ENCODE measurements at places on chromosomes 16 and 17.

DNA sequence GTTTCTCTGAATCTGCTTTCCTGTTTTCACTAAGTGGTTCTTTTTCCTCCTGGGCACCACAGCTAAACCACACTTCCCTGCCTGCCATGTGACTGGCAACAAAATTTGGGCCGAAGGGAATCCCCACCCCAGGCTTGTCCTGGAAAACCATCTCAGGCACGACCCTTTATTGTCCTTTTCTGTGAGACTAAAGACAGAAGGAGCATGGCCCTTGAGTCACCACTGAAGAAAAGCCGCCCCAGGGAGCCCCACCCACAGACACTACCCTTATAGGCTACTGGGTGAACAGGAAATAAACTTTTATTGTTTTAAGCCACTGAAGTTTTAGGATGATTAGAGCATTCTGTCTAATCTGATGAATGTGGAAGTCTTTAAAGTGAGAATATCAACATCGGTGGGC is 88.6 kb upstream of the BRD7 start:
- no peak for DNase-seq

- DNase-seq, result no peak
Observed at GRCh38 chr16:84552135-84552534, 47.7 kb upstream of the MEAK7 start.

GRCh38 chr16:23279721-23280153 is 22.4 kb upstream of the SCNN1B start:
- DNase-seq, result peak; percentile 84

- DNase-seq, result no peak
Observed at GRCh38 chr17:53844491-53845107, 21.9 kb downstream of the KIF2B start.

DNA sequence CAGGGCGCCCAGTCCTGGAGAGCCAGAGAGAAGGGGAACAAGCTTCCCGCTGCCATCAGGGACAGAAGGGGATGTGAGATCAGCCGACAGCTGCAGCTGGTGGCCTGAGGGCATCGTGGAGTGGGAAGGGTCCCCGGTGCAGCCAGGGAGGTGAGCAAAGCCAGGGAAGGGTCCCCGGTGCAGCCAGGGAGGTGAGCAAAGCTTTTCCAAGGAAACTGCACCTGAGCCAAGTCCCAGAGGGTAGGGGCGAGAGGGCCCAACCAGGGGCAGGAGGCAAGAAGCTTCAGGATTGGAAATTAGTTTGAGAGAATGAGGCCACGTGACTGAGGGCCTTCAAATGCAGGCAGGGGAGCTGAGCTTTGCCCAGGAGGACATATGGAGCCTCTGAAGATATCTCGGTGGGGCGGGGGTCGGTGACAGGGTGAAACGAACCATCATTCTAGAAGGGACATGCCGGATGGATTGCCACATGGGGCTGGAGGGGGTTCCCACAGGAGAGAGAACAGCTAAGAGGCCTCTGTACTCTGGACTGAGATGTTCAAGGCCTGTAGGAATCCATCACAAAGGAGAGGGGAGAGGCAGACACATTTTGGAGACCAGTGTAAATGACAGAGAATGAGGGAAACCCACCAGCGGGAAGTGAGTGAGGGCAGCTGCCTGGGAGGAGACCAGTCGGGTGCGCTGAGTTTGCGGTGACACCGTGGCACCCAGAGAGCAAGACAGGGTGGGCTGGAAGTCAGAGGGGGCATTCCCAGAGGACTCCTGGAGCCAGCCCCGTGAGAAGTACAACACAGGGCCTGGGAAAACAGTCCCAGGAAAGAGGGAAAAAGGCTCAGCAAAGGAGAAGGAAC is 31.4 kb upstream of the RPH3AL start:
- DNase-seq, result no peak

GRCh38 chr17:19333736-19334290 is 28.7 kb downstream of the B9D1 start:
- no peak for DNase-seq

DNA sequence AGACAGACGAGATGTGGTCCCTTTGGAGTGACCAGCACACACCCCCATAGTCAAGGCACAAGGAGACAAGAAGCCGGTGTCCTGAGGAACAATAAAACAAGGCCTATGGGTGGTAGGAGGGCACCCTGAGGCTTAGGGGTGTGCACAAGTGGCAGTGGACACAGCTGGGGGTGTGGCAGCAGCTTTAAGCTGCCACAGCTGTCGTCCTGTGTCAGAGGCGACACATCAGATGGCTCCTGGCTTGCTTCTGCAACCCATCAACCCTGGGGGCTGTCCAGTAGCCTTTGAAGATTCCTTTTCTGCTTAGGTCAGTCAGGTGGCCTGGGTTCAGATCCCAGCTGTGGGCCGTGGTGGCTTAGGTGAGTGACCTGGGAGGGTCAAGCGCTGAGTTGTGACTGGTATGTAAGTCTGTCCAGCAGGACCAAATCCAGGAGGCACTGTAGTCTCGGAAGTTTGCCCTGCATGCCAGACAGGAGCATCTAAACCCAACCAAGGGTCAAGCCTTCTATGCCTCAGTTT is 15.8 kb downstream of the DRC3 start:
- DNase-seq, result no peak

GRCh38 chr17:47720754-47721533 is 12.1 kb upstream of the TBX21 start:
- DNase-seq, result no peak

DNA sequence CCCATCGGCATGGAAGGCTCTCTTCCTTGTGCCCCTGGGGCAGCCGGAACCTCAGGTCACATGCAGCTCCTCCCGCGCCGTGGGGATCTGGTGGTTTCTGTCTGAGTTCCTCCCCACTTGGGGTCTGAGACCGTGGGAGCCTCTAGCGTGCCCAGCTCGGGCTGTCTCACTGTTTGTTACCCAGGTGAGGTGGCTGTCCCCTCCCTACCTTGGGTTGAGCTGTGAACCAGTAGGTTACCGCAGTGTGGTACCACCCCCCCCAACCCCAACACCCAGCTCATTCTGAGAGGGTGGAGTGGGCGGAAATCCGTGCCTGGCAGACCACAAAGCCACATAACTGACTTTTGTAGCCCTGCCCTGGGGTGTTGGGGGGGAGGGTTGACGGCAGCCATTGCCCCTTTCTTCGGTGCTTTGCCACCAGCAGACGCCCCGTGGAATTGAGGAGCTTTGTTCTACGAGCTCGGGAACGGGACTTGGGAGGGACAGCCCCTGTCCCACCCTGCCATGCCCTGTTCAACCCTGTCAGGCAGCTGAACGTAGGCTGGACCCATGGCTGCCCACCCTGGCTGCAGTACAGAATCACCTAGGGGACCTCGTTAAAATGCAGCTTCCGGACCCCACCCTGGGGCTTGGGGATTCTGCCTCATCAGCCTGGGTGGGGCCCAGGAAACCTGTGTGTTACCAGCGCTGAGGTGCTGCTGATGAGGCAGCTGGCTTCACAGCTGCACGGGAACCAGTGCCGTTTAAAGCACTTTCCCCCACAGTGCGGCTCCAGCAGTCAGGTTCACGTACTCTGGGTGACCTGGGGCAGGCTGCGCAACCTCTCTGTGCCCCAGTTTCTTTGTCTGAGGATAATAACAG is 18.5 kb downstream of the RAP1GAP2 start:
- no peak for DNase-seq

DNA sequence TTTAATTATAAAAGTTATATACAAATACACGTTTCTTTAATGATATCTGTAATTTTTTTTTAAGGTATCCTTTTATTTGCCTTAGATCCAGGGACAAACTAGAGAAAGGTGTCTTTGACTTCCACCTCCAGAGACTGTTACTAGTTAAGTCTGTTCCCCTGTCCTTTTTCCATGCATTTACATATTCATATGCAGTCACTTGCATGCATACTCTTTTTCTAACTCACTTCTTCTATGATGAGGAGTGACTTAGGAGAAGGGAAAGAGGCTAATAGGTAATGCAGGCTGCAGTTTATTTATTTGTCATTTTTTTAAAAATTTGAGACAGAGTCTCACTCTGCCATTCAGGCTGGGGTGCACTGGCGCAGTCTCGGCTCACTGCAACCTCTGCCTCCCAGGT is 60.9 kb downstream of the OMG start:
- no peak for DNase-seq

- no peak for DNase-seq
Observed at GRCh38 chr16:17512636-17513220, 42.0 kb upstream of the XYLT1 start.

DNA sequence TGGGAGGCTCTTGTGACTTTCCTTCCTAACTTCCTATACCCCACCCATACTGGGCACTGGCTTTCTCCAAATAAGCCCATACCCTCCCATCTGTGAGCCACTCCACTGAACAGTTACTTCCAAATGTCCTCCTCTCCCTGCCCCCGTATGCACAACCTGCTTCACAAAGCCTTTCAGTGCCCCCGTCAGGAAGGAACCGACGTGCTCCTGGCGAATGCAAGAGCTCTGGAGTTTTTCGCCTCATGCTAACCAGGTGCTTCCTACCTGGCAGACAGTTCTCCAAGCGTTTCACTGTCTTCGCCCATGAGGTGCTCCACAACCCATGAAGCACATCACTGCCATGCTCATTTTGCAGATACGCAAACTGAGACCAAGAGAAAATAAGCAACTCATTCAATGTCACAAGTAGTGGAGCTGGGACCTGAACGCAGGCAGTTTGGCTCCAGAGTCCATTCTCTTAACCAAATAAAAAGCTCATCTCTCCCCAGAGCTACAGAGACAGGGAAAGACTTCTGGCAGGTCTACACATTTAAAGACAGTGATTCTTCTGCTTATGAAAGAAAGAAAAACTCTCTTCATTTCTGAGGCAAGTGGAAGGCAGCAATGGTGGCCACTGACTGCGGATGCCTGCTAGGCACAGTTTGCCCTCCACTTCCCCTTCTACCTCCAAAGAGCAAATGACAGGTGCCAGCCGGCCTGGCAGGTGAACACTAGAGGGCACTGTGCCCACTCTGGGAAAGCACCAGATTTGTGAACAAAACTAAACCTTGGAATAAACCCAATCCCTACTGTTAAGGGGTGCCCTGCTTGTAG is 23.8 kb downstream of the SPHK1 start:
- no peak for DNase-seq

DNA sequence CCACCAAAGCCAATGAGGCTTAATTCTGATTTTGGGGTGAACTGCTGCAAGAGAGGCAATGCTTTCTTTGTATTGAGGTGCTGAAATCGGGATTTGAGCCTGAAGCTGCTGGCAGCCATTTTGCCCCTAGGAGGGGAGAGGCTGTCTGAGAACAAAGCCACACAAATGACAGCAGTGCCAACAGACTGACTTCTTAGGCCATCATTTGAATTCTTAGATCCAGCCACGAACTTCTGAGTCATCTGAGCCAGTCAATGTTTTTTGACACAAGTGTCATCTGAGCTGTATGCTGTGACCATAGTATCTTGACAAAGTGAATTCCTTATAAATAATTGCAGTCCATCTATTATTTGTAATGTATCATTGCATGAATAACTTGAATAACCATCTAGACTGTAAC is 29.0 kb downstream of the HYDIN start:
- DNase-seq, result no peak

DNA sequence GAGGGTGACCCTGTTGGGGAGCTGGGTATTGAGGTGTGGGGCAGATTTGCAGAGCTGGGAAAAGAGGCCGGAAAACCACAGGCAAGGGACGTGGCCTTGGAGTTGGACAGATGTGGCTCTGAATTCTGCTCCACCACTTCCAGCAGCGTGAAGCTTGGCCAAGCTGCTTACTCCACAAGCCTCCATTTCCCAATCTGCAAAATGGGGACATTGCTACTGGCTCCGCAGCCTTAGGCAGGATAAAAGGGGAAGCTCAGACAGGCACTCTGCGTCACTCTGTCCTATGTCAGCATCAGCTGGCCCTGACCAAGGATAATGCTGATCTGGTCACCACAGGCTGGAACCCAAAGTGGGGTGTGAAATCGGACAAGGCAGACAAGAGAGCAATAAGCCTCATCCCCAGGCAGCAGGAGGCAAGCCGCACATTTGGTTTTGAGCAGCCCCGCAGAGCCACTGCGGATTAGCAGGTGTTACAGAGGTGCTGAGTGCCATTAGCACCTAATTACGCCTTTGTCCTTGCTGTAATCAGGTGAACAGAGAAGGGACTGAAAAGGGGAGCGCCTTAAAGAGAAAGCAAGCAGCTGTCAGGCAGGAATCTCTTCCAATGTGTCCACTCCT is 54.8 kb downstream of the SDK2 start:
- DNase-seq, result peak; percentile 63

DNA sequence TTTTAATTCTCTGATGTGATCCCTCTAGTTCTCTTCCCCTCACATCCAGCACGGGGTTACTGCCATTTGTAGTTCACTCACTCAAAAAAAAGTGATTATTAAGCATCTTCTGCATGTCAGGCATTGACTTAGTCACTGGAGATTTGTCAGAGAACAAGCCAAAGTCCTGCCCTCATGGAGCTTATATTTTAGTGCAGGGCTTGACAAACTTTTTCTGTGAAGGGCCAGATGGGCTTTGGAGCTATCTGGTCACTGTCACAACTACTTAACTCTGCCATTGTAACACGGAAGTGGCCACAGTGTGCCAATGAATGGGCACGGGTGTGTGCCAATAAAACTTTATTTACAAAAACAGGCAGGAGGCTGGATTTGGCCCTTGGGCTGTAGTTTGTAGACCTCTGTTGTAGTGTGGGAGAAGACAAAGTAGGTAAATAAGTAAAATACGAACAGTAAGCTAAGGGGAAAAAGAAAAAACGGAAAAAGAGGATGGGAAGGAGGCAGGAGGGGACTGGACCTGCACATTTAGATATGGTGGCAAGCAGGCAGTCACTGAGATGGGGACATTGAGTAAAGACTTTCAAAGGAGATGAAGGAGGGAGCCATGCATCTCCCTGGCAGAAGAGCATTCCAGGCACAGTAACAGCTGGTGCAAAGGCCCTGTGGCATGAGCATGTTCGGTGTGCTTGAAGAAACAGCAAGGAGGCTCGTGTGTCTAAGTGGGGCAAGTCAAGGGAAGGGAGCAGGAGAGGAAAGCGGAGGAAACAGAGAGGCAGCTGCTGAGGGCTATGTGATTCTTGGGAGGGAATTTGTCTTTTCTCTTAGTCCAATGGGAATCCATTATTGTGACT is 202.8 kb upstream of the CACNG3 start:
- no peak for DNase-seq

- DNase-seq, result no peak
Observed at GRCh38 chr16:85690469-85691064, 1.8 kb upstream of the GINS2 start.
